DMS79 treated with DMSO at 0.1 percent for 48 hours (cell line): ENCODE measurements at places on chromosomes 5 and 9.

- no peak for DNase-seq
Observed at GRCh38 chr9:72362680-72363139, 2.3 kb downstream of the ZFAND5 start.

DNA sequence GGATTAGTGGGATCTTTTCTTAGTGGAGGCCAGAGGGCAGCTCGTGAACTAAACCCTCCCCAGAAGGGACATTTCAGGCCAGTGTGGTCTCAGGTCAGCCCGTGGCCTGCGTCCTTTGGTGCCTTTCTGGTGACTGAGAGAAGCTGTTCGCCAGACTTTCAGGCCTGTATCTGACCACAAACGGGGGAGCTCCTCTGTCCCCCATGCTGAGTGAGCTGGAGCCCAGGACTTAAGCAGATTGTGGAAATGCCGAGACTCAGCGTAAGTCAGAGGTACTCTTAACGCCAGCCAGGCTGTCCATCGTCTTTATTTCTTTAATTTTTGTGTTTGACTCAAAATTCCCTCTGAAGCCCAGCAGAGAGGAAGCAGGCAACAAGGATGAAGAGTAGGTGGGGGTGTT, 54.8 kb upstream of the NCS1 start:
- DNase-seq = no peak

DNA sequence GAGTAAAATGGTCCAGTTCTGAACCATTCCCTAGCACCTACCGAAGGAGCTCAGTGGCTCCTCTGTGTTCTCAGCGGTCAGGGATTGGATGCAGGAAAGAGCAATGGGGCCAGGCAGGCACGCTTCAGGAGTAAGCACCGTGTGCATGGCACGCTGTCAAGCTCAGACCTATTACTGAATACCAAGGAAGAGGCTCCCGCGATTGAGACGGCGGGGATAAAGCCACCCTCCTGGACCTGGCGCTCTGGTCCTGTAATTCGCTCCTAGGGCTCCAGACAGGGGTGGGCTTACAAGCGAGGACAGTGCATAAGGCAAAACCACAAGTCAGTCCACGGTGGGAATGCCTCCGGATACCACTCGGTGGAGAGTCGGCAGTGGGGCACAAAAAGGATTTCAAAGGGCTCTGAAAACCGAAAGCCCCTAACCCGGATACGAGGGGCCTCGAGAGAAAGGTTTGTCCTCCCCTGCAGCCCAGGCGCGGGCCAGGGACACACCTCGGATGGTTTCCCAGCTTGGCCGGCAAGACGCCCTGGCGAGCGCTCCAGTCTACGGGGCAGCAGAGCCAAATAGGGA, 988 bp downstream of the OXCT1 start:
- peak; percentile 31 for DNase-seq

GRCh38 chr9:84773022-84773421, 103.5 kb downstream of the NTRK2 start:
- DNase-seq = no peak
